Fibroblast of the aortic adventitia (primary cell): ENCODE measurements at places on chromosomes 11 and 22. TPM values are rescaled to one million over a fixed set of nuclear protein-coding genes. Genes with fewer than 3 reads are reported as not detected.

TENM4 gene
- total RNA-seq = 26.4 and 113 TPM in 2 replicates

ISX gene
- not detected in 2 replicates for total RNA-seq

DDI1 gene
- not detected in 2 replicates for total RNA-seq

TRIM22 gene
- 73.8 and 93.1 TPM in 2 replicates for total RNA-seq

RPS19BP1 gene
- total RNA-seq = 39.6 and 108 TPM in 2 replicates

TECTA gene
- total RNA-seq = 0.36 and 1.5 TPM in 2 replicates

PANX2 gene
- 0.90 TPM in 2 replicates for total RNA-seq

MICAL2 gene
- 31.9 and 146 TPM in 2 replicates for total RNA-seq

TMEM151A gene
- total RNA-seq = 0.27 and 0.41 TPM in 2 replicates

CCDC15 gene
- total RNA-seq = 3.6 and 9.8 TPM in 2 replicates

TTC38 gene
- total RNA-seq = 13.3 and 26.8 TPM in 2 replicates

- DNase-seq = no peak
Observed at GRCh38 chr11:46677169-46677568, 23.2 kb downstream of the ARHGAP1 start.

GRCh38 chr11:47254386-47254785 lies 3.4 kb upstream of the NR1H3 start:
- DNase-seq = peak; percentile 33

DNA sequence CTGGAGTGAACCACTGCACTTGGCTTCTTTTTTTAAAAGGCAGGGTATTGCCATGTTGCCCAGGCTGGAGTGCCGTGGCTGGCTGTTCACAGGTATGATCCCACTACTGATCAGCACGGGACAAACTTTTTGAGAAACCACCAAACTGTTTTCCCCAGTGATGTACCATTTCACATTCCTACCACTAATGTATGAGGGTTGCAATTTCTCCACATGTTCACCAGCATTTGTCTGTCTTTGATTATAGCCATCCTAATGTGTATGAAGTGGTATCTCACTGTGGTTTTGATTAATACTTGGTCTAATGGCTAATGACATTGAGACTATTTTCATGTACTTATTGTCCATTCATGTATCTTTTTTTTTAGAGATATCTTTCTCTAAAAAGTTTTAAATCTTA lies 41.5 kb upstream of the EP300 start:
- peak; percentile 6 for DNase-seq

DNA sequence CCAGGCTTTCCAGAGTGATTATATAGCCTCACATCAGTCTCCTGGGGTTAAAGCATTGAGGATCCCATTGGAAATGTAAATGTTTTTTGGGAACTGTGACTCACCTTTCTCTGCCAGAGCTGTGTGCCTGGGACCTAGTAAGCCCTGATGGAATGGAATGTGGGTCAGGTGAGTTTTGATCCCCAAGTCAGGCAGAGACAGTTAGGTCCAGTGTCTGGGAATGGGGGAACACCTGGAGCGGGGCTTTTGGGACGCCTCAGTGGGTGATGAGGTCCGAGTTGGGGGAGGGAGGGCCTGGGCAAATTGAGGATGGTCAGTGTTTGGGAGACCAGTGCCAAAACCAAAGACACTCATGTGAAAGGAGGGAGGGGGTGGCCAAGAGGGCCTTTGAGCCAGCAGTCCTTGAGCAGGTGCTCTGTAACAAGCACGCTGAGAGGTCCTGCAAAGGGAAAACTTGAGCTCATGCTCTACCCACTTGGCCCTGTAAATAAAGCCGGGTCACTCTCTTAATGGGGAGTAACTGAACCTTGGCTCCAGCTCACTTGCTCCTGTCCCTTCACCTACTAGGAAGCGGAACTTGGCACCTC lies 104.7 kb downstream of the NAV2 start:
- no peak for DNase-seq

GRCh38 chr11:73838443-73839122 lies 38.1 kb downstream of the COA4 start:
- peak; percentile 13 for DNase-seq

GRCh38 chr22:49956418-49956770 lies 4.2 kb upstream of the PIM3 start:
- DNase-seq = no peak

GRCh38 chr11:65058419-65059054 lies at the start of gene NAALADL1:
Gene NAALADL1, minus strand, starts transcription at chr11:65058553. Its CDS starts 32 bp downstream, at chr11:65058521.
- DNase-seq = no peak

- peak; percentile 93 for DNase-seq
Observed at GRCh38 chr11:19437760-19438159, 197.0 kb upstream of the E2F8 start.

DNA sequence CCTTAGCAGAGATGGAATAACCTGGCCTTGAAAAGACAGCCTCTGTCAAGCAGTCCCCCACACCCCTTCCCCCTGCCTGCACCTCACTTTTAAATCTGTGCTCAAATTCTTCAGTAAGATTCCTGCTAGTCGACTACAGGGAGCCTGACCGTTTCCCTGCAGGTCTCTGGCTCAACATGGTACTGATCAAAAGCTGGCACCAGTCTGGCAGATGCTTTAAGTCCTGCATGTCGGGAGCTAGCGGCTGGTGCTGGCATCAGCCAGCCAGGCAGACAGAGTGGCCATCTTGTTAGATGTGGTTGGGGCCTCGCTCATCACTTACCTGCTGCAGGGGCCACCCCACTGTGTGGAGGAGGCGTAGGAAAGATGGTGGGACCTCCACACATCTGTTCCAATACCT lies 204.4 kb upstream of the SORL1-AS1 start:
- DNase-seq = no peak

GRCh38 chr22:46592390-46592872 lies 27.8 kb upstream of the GRAMD4 start:
- DNase-seq = peak; percentile 59

DNA sequence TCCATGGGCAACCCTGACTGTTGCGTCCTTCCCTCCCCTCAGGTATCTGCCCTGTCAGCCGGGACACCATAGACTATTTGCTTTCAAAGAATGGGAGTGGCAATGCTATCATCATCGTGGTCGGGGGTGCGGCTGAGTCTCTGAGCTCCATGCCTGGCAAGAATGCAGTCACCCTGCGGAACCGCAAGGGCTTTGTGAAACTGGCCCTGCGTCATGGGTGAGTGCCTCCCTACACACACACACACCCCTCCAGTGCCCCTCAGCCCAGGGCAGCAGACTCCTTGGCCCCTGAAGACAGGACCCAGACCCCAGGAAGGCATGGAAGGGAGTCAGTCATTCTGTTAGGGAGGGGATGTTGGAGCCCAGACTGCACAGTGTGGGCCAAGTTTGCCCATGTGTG lies 17.9 kb upstream of the UVRAG start:
- DNase-seq = no peak

DNA sequence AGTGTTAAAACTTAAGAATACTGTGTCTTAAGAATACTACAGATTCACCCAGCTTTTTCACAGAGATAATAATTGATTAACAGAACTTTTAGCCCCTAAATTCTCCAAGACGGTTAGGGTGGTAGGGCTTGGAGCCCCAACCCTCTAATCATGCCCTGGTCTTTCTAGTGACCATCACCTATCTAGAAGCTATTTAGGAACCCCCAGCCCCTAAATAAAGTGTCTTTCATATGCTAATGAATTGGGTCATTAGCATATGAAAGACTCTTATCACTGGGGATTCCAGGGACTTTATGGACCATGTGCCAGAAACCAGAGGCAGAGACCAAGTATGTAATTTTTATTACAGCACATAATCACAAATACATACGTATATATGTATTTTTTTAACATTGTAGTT lies 999.7 kb upstream of the RAG2 start:
- no peak for DNase-seq

DNA sequence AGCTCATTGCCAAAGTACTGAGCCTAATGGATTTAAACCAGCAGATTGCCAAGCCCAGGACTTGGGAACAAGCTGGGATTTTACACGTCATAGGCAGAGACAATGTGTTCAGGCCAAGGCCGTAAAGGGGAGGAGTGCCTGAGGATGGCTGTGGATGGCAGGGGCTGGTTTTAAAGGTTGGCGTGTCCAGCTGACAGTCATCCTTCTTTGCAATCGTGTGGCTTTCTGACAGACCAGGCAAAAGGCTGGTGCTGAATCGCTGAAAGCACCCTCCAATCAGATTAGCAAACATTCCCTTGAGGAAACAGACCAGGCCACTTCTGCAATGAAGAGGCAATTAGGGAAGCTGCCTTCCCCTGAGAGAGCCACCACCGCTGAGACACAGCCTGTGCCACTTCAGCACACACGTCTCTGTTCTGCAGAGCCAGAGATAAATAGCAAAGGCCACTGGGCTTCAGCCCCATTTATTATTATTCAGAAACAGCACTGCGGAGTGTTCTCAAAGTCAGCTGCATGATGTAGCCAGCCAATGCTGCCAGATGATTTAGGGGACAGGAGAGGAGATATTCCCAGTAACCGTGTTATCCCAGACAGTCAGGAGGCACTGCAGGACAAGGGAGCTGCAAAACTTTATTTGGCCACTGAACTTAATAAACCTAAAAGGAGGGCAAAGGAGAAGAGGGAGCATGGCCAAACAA lies 54.2 kb upstream of the CSNK2A3 start:
- no peak for DNase-seq

GRCh38 chr11:119481021-119481666 lies 58.2 kb upstream of the THY1 start:
- DNase-seq = peak; percentile 100

- no peak for DNase-seq
Observed at GRCh38 chr11:31383116-31383515, 13.5 kb downstream of the DNAJC24 start.

DNA sequence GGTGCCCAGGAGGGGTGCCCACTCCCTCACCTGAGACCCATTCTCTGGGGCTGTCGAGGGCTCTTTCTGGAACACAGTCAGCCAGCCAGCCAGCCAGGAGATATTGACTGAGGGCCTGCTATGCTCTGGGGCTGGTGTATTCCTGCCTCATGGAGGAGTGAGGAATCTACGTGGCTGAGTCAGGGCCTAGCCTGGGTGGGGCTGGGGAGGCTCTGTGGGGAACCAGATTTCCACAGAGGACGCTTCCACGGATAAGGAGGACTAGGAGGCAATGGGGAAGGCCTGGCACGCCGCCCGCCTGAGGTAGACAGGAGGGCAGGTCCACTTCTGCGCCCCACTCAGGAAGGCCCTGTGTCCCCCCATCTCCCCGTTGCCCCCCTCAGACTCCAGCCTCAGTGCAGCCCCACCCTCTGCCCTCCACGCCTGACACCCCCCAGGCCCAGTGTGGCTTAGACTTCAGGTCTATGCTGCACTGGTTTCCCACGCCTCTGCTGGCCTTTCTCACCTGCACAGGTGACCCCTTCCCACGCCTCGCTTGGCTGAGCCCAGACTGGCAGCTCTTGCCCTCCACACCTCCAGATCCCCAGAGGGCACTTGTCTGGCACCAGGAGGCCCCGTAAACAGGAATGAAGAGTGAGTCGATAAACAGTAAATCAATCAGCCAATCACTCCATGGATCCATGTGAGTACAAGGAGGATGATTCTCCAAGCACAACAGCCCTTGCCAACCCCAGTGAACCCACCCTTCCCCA lies 37.5 kb downstream of the MACROD1 start:
- no peak for DNase-seq

GRCh38 chr11:72379384-72380131 lies 54.8 kb downstream of the CLPB start:
- no peak for DNase-seq

DNA sequence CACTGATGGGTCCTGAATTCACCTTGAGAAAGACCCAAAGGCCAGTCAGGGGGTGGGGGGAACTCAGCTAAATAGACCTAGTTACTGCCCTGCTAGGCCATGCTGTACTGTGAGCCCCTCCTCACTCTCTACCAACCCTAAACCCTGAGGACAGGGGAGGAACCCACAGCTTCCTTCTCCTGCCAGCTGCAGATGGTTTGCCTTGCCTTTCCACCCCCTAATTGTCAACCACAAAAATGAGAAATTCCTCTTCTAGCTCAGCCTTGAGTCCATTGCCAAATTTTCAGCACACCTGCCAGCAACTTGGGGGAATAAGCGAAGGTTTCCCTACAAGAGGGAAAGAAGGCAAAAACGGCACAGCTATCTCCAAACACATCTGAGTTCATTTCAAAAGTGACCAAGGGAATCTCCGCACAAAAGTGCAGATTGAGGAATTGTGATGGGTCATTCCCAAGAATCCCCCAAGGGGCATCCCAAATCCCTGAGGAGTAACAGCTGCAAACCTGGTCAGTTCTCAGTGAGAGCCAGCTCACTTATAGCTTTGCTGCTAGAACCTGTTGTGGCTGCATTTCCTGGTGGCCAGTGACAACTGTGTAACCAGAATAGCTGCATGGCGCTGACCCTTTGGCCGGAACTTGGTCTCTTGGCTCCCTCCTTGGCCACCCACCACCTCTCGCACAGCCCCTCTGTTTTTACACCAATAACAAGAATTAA lies 2.4 kb upstream of the TTC36 start:
- no peak for DNase-seq

DNA sequence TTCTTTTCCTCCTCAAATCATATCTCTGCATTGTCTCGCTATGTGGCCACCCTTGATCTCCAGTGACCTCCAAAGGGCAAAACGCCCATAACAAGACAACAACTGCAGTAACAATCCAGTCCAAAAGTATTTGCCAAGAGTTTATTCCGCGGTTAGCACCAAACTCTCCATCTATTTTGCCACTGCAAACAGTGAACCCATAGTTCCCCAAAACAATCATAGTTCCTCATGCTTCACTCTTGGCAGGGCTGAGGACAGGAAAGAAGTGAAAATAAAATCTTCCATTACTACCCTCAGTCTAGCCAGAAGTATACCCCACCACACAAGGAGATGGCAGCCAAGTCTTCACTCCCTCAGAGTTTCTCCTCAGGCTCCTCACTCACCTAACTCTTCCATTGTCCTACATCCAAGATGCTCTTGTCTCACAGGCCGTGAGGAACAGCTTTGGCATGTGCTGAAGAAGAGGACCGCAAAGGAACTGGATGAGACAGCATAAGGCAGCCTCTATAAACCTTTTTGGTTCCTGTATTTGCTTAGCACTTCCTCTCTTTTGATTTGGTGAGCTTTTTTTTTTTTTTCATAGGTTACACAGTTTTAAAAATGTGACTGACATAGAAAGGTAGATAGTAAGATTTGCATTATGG lies at the start of gene LPXN:
Gene LPXN, minus strand, starts transcription at position 480 of the 644 bp plus-strand sequence. Its CDS starts 84 bp downstream, at position 396.
- DNase-seq = peak; percentile 53

- peak; percentile 96 for DNase-seq
Observed at GRCh38 chr22:36481393-36482168, at the start of gene TXN2. Gene TXN2, minus strand, starts transcription at chr22:36481640. Its CDS starts 803 bp downstream, at chr22:36480837.

- no peak for DNase-seq
Observed at GRCh38 chr22:40324468-40325305, 21.6 kb upstream of the ADSL start.

GRCh38 chr11:85749287-85749834 lies 61.6 kb downstream of the SYTL2 start:
- no peak for DNase-seq

DNA sequence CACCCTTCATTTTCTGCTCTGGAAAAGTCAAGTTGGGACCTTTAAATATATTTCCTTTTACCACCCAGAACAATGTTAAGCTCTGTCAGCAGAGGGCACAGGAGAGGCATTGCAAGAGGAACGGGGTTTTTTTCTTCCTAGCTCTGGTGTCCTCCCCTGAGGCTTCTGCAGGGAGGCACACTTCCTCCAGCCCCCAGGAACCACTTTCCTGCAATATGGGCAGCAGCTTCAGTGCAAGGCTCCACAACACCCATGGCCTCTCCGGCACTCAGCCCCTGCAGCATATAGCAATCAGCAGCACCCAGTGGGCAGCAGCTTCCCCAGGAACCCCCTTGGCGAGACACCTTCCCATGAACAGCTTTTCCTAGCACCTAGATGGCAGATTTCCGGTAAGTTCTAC lies 101.4 kb downstream of the SYT9 start:
- peak; percentile 33 for DNase-seq
